EH (cell line): ENCODE measurements at places on chromosomes 1 and 21.

- DNase-seq, result no peak
Measured at GRCh38 chr1:1221887-1222574, 8.1 kb upstream of the TNFRSF4 start.

- DNase-seq, result no peak
Measured at GRCh38 chr21:31673321-31673912, 13.9 kb downstream of the SOD1 start.

GRCh38 chr1:78170859-78171258, 125.1 kb downstream of the GIPC2 start:
- no peak for DNase-seq

- DNase-seq, result no peak
Measured at GRCh38 chr1:233491953-233492620, 121.8 kb upstream of the KCNK1 start.

- no peak for DNase-seq
Measured at GRCh38 chr1:185559151-185559550, 175.0 kb upstream of the HMCN1 start.

DNA sequence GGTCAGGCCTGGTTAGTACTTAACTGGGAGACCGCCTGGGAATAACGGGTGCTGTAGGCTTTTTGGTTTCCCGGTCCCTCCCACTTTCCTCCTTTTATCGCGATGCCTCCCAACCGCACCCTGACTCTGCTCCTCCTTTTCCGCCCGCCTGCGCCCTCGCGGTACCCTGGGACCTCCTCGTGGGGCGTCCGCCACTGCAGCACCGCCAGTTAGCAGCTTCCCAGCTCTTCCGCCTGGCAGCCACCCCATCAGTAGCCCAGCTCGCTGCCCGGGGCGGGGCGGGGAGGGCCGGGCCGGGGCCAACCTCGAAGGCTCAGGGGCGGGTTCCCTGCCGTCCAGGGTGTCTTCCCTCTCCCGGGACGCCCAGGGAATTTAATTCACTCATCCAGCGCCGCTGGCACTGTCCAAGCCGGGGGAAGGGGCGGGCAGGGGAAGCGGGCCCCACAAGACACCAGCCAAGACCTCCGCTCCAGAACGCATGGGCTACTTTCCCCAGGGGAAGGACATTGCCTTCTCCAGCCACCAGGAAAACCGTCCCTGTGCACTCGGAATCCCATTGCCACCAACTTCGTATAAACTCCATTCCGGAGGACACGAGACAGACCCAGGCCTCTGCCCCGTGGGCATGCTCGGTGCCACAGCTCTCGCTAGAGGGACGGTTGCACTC, 2.0 kb upstream of the ZNF678 start:
- DNase-seq, result no peak
